Stimulated activated CD4-positive, alpha-beta T cell treated with anti-CD3 and anti-CD28 coated beads, Interleukin-12 subunit alpha, Interleukin-12 subunit beta, amount 100 ng/mL, for 48 hours (primary cell): ENCODE measurements at places on chromosomes 13 and 19.
A peak's percentile ranks its signal among the peaks of the same experiment; 100 is the strongest.

GRCh38 chr13:42007844-42008243, 40.6 kb upstream of the DGKH start:
- no peak for DNase-seq

DNA sequence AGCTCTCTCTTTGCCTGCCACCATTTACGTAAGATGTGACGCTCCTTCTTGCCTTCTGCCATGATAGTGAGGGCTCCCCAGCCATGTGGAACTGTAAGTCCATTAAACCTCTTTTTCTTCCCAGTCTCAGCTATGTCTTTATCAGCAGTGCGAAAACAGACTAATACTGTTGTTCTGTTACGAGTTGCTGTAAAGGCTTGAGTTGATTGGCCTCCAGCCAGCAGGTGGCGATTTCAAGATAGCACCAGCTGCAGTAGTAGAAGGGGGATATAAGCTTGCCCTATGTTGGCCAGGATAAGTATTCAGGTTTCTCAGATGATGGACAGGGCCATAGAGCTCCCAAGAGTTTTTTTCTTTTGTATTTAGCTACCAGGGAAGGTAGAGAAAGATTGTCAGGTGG, 385.5 kb downstream of the MZT1 start:
- DNase-seq, result no peak

GRCh38 chr19:9498183-9498902, at the start of gene ZNF560:
Gene ZNF560, minus strand, starts transcription at chr19:9498616. Its CDS starts 23,303 bp downstream, at chr19:9475313.
- DNase-seq, result no peak

DNA sequence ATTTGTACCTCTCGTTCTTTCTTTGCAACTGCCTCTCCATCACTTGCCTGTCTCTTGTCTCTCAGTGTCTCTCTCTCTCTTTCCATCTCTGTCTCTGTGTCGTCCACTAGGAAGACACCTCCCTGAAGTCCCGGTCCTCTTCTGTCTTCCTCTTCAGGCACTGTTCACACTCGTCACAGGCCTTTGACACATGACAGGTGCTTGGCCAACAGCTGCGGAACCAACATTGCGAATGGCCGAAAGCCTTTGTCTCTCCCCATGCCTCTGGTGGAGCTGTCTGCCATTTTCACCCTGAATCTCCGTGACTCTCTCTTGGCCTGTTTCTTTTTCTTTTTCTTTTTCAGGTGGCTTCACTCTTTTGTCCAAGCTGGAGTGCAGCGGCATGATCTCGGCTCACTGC, 2.8 kb downstream of the HIPK4 start:
- no peak for DNase-seq

GRCh38 chr13:87607266-87607665, 63.9 kb upstream of the SLITRK5 start:
- no peak for DNase-seq

DNA sequence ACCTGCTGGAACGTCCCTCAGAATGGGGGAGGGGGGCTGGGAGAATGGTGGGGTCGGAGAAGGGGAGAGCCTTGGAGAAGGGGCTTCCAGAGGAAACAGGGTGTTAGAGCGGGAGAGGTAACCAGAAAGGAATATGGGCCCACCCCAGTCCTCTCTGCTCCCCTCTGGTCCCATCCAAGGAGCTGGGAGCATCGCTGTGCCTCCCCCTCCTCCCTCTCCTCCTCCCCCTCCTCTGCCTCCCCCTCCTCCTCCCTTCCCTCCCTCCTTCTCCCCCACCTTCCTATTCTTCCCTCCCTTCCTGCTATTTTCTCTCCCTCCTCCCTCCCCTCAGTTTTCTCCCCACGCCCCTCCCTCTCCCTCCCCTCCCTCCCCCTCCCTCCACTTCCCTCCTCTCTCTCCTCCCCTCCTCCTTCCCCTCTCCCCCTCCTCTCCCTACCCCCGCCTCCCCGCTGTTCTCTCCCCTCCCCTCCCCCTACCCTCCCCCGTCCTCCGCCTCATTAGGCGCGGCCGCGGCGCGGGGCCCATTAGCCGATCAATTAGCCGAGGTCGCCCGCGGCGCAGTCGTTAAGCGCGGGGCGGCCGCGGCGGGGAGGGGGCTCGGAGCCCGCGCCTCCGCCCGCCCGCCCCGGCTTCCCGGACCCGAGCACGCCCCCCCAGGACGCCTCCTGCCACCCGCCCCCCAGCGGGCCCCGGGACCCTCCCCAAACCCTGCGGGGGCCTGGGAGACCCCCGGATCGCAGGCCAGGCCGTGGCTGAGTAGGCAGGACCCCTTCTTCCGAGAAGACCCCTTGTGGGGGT, 15.4 kb downstream of the TLE5 start:
- DNase-seq, result no peak

DNA sequence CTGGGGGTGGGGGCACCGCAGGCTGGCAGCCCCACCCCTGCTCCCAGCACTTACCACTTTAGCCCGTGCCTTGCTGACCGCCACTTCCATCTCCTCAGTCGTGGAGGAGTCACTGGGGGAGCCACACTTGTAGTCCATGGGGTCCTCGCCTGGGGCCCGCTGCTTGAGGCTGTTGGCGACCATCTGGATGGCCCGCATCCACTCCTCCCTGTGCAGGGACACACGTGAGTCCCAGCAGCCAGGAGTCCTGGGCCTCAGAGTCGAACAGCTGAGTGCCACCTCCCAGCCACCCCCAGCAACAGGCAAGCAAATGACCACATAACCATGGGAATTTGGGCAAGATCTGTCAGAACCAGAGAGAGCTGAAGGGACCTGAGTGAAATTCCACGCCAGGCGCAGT, 16.0 kb upstream of the CCNP start:
- DNase-seq, result no peak

- DNase-seq, result no peak
Measured at GRCh38 chr19:38417544-38418506, 8.2 kb downstream of the RASGRP4 start.

DNA sequence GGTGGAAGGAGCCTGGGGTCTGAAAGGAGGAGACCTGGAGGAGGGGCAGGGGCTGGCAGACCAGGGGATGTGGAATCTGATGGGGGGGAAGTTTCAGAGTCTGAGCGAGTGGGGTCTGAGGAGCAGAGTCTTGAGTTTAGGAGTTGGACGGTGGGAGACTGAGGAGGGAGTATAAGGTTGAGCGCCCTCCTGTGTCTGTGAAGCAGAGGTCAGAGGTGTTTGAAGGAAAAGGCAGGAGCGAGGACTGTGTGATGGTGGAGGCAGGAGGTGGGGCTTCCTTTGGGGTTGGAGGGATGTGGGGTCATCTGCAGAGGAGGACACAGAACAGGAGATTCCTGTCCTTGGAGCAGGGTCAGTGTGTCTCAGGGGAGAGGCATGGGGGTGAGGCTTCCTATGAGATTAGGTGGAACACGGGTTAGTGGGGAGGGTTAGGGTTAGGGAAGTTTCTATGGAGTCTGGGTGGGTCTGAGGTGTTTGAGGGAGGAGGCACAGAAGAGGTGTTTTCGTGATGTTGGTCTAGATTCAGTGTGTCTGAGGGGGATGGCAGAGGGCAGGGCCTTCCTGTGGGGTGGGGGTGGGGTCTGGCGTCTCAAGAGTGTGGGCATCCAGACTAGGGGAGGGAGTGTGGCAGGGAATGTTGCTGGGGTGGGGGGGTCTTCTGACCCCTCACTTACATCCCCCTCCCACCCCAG, 8.3 kb downstream of the RYR1 start:
- no peak for DNase-seq

GRCh38 chr19:55285229-55285890, 1.6 kb downstream of the BRSK1 start:
- DNase-seq, result no peak

DNA sequence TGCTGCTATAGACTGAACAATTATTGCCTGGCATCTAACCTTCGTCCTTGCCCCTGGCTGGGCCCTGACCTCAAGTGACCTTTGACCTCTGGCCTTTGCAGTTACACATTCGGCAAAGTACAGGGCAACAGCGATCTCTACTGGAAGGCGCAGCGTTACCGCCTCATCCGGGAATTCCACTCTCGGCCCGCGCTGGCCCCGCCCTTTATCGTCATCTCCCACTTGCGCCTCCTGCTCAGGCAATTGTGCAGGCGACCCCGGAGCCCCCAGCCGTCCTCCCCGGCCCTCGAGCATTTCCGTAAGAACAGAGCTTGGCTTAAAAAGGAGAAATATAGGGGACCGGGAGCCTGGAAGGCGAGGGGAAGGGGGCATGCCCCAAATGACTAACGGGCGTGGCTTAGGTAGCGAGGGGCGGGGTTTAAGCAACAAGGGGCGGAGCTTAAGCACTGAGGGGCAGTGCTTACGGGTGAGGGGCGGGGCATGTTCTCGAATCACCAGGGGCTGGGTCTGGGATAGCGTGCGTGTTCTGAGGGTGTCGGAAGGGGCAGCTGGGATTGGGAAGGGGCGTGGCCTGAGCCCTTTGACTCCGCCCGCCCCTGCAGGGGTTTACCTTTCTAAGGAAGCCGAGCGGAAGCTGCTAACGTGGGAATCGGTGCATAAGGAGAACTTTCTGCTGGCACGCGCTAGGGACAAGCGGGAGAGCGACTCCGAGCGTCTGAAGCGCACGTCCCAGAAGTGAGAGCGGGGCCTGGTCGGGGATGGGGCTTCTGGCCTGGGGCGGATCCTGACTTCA, 52.7 kb downstream of the TRPM4 start:
- no peak for DNase-seq

GRCh38 chr19:18719541-18719940, 36.1 kb downstream of the CRTC1 start:
- no peak for DNase-seq

DNA sequence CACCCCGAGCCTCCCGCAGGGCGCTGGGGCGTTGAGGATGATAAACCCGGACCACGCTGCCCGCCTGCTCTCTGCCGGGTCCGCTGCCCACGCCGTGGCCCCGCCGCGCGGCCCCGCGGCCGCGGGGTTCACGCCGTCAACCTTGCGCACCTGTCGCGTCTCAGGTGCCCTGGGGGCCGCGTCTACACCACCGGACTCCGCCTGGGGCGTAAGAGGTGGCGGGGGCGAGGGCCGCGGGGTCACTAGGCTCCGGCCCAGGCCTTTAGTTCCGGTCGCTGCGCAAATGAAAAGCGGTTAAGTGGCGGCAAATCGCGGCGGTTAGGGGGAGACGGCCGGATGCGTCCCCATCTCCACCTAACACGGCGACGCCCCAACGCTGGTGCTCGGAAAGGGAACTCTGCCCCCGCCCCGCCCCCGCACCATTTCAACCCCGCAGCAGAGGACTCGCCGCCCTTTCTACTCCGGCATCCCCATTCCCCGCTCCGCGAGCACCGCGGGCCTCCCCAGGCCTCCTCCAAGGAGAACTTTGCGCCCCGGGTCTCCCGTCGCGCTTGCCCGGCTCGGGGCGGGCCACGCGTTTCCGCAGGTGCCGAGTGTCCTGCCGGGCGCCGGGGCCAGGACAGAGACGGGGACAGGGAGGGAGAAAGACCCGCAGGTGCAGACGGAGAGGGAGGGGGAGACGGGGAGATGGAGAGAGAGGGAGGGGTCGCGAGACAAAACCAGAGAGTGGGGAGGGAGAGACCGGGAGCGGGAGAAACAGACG, 4.3 kb downstream of the ONECUT3 start:
- no peak for DNase-seq

GRCh38 chr19:51016798-51017683, 2.5 kb downstream of the KLK10 start:
- DNase-seq, result peak; percentile 55

DNA sequence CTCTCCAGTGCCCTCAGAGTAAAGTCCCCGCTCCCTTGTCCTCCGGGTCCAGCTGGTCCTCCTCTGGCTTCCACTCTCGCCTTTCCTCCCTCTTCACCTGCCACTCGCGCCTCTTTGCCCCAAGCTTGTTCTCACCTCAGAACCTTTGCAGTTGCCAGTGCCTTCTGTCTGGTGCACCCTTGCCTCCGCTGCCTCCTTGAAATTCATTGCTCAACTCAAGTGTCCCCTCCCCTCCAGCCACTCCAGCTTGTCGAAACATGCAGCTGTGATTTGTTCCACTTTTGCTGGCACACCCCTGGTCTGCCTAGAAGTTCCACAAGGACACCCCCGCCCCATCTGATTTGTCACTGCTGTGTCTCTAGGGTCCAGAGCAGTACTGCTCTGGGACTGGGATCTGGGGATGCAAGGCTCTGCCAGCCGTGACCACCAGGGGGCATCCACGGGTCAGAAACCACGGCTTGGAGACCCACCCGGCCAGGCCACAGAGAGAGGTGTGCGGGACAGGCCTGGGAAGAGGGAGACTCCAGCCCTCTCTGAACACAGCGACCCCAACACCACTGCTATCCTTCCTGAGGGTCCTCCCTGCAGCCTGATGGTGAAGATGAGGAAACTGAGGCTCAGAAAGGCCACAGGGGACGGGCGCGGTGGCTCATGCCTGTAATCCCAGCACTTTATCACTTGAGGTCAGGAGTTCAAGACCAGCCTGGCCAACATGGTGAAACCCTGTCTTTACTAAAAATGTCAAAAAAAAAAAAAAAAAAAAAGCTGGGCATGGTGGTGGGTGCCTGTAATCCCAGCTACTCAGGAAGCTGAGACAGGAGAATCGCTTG, 49.9 kb downstream of the AP1M1 start:
- DNase-seq, result peak; percentile 71

DNA sequence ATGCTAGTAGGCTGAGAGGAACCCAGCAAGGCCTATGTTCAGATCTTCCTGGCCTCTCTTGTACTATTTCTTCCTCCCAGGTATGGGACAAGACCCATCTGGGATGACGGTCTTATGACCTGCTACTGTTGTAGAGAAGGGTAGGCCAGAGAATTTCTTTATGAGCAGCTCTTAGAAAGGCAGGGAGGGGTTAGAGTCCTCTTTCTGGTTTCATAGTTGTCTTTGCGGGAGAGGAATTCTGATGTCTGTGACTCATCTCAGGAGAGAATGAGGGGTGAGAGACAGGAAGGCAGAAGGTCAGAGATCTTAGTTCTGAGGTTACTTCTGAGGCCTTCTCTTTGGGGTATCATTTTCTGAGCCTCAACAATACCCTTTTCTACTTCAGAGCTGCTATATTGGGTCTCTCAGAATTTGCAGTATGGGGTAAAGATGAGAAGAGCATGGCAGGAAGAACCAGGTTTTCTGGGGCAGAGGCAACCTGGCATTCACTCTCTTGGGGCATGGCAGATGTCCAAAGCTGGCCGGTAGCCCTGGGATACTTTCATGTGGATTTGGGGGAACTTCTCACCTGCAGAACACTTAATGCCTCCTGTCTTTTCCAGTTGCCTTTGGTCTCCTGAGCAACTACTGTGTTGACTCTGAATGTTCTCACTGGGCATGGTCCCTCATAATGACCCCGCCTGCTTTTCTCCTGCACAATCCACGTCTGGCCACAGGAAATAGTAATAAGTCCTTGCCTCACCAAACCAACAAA, 154.4 kb downstream of the GGACT start:
- no peak for DNase-seq
